Substantia nigra (tissue), 51 donors: ENCODE measurements at places on chromosomes 12 and 14.

DNA sequence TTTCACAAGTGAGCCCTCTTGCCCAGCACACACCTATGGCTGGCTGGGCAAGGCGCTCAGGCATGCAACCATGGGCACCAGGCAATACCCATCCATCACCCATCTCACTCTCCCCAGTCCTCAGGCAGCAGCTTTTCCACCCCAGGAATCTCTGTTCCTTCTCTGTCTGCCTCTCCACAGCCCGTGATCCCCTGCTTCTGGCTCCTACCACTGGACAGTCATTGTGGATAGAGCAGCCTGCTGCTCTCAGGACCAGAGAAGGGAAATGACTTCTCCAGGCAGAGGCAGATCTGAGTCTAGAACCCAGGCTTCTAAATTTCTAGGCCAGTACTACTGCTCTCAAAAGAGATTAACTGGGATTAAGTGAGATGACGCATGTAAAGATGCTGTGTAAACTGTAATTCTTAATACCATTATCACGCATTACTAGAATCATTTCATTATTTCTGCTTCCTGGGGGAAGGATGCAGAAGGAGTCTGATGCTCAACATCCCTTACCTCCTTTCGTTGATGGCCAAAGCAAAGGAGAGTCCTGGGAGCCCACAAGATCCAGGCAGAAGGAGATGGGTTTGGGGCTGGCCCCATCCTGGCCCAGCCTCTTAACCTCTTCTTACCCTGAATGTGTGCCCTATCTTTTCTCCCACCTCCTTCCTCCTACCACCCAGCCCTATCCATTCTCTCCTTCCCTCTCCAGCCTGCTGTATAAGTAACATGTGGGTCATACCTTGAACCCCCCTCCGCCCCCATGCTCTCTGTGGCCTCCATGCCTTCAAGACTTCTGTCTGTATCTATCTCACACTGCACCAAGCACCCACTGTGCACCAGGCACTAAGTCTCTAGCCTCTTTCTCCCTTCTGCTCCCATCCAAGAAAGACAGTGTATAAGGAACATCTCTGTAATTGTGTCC is 4.8 kb upstream of the AQP5 start:
- DNase-seq: no peak

DNA sequence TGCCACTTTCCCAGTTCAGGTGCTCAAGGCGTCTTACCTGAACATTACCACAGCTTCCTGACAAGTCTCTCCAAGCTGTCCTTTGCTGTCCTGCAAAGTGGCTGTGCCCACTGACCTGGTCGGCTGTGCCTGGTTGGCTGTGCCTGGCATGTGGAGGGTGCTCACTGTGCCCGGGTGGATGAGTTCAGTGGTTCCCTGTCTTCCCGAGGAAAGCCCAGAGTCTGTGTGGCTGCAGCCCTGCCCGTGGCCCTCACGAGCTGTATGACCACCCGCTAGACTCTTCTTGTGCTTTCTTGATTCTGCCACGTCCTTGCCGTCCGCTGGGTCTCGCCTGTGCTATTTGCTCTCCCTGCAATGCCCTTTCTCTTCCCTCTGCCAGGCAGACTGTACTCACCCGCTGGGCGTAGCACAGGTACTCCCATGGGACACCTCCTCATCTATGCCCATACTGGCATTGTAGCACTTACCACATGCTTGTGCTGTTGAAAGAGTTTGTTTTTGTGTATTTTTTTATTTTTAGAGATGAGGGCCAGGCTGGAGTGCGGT is 95.9 kb downstream of the TSPAN9 start:
- no peak for DNase-seq

- DNase-seq: no peak
These were observed 19.3 kb upstream of the MMP17 start for GRCh38 chr12:131808744-131809371.

DNA sequence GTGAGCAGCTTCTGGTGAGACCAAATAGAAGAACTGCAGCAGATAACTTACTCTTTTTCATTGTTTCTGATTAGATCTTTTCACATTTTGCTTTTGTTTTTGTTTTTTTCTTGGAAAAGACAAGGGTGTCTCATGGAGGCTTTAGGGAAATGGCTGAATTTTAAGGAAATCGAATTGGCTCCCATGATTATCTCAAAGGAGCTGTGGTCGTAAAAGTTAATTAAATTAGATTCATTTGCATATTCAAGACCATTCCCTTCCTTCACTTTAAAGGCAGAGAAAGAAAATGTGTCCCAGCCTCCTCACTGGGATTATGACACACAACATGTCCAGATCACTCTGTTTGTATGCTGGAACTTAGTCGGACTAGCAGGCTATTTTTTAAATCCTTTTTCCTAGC is 106.4 kb upstream of the MDM1 start:
- DNase-seq: no peak

- no peak for DNase-seq
These were observed 14.5 kb downstream of the CYP46A1 start for GRCh38 chr14:99698642-99699041.
